NCI-H2029 treated with DMSO at 0.1 percent for 48 hours (cell line): ENCODE measurements at places on chromosomes 16 and 17.

DNA sequence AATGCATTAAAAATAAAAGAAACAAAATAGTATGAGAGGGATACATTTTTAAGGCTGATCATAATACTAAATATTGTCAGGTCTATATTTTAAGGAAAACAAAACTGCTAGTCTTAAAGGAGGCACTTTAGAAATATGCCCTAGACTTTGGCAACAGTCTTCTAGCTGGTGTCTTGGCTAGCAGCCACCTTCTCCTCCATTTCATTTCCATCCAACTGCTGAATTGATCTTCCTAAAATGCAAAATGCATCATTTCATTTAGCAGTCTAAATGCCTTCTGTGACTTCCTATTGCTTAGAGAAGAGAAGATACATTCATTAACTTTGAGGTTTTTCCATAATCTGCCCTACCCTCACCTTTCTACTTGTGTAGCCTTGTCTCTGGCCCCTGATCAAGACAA is 1404.1 kb downstream of the CDH11 start:
- DNase-seq, result no peak

DNA sequence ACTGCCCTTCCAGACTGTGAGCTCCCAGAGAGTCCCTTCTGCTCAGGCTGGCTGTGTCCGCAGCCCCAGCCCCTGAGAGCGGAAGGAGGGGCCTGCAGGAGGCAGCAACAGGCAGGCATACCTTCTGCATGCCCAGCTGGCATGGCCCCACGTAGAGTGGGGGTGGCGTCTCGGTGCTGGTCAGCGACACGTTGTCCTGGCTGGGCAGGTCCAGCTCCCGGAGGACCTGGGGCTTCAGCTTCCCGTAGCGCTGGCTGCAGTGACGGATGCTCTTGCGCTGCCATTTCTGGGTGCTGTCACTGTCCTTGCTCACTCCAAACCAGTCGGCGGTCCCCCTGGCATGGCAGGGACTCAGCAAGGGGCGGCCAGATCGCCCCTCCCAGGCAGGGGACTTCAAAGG is 9.0 kb downstream of the RHBDF1 start:
- no peak for DNase-seq

GRCh38 chr16:10812312-10813098 is 6.1 kb downstream of the TVP23A start:
- no peak for DNase-seq

DNA sequence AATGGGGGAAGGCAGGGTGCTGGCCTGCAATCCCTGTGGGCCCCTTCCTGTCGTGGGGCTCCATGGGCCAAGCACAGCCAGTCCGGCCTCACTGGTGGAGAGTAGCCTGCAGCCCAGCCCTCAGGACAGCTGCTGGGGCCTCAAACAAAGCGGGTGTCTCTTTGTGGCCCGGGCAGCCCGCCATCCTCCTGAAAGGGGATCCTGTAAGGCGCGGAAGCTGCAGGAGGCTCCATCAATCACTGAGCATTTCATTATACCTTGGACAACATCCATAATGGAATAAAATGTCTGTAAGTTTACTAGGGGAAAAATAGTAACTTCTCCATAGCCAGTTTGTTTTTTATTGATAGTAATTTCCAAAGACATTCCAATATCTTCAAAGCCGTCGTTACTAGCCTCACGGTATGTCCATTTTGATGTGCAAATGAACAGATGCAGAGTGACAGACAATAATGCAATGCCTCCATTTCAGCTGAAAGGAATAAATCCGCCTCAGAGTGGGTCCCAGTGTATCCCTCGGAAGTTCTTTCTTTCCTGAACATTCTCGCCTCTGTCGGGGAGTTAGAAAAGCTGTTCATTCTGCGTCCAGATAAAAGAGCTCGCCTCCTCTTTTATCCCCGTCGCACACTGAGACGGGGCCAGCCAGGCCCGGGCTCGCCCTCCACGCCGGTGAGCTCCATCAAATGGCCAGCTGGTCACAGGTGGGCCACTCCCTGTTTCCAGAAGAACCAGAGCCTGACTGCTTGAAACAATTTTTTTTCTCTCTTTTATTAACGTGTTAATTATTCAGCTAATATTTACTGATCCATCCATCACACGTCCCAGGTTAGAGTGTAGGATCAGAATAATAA is 14.4 kb downstream of the WSCD1 start:
- no peak for DNase-seq

- DNase-seq, result no peak
Observed at GRCh38 chr16:70753228-70753627, 47.7 kb downstream of the VAC14 start.

DNA sequence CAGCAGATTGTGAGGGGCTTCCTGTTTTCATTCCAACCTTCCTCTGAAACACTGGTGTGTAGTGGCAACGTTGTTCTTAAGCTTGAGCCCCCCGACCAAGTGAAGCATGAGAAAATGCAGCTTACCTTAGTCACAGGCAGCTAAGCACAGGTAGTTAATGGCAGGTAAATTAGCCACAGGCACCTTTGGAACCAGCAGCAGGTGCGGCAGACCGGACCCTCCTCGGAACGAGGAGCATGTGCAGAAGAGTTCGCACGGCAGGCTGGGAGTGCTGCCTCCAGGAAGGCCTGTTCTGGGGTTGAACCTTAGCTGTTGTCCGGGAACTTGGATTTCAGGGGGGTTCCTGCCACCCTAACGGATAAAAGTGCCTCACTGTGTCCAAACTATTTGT is 7.2 kb upstream of the IRF8 start:
- no peak for DNase-seq

DNA sequence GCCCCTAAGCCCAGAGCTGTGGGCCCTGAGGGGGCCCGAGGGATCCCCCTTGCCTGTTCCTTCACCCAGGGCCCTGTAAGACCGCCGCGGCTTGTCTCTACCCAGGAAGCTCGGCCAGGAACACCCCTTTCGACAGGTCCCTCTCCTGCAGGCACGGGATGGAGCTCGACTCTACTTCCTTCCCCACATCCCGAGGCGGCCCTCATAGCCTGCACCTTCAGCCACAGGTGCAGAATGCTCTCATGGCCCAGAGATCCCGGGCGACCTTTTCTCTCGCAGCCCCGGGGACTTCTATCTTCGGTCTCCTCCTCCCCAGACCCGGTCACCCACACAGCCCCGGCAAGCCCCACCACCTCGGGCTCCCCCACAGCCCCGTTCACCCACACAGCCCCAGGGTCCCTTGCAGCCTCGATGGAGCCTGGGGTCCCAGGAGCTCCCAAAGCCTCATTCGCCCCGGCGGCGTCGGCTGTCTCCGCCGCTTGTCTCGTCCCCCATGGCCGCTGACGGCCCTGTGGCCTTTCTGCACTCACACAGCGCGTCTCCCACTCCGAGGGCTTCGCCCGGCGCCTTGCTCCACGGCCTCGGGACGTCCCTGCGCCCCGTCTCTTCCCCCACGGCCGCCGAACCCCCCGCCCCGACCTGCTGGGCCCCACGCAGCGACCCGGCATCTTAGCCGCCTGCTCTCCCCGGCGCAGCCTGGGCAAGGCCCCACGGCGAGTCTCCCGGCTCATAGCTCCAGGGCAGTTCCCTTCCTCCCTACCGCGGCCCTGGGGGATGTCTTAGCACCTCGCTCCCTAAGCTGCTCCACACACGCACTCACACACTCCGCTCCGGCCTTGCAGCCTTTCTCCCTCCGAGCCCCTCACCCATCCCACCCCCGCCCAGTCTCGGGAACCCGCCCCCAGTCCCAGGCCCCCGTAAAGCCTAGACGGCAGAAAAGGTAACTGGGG is 650 bp downstream of the KIAA0753 start:
- no peak for DNase-seq

DNA sequence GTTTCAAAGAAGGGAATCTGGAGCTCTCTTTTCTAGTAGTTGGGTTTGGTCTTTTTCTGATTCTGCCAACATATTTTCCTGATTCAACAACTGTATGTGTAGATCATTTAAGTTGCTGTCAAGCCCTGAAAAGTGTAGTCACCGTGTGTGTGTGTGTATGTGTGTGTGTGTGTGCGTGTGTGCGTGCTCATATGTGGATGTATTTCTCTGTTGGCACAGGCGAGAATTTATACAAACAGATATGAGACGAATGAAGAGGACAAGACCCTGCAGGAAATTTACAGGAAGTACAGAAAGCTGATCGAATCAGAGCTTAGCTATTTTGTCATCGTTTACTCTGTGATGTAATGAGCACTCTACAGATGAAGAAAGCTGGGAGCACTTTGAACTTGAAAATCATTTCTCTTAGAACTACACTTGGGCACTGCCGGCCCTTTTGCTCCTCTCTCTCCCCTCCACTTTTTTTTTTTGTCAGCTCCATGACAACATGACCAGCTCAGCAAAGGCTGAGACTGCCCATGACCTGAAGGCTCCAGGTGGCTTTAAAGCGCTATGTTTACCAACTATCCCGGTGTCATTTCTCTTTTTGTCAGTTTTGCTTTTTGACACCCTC is 11.2 kb downstream of the FBXO39 start:
- no peak for DNase-seq

GRCh38 chr16:84318091-84318975 is 23.7 kb downstream of the WFDC1 start:
- DNase-seq, result no peak

DNA sequence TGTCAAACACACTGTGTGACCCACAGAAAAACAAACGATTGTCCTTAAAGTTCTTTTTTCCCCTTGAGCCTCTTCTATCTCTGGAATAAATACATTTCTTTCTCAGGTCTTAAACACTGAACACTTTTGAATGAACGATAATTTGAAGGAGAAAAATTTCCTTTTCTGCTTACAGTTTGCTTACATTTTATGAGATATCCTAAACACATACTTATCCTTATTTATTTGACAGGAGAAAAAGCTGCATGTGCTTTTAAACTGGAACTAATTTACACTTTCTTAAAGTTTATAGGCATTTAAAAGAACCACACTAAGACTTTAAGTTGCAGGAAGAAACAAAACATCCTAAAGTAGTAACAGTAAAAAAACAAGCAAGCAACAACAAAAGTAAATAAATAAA is 4.7 kb upstream of the IGF2BP1 start:
- no peak for DNase-seq

GRCh38 chr16:65117811-65118448 is 3.9 kb downstream of the CDH11 start:
- DNase-seq, result peak; percentile 27

DNA sequence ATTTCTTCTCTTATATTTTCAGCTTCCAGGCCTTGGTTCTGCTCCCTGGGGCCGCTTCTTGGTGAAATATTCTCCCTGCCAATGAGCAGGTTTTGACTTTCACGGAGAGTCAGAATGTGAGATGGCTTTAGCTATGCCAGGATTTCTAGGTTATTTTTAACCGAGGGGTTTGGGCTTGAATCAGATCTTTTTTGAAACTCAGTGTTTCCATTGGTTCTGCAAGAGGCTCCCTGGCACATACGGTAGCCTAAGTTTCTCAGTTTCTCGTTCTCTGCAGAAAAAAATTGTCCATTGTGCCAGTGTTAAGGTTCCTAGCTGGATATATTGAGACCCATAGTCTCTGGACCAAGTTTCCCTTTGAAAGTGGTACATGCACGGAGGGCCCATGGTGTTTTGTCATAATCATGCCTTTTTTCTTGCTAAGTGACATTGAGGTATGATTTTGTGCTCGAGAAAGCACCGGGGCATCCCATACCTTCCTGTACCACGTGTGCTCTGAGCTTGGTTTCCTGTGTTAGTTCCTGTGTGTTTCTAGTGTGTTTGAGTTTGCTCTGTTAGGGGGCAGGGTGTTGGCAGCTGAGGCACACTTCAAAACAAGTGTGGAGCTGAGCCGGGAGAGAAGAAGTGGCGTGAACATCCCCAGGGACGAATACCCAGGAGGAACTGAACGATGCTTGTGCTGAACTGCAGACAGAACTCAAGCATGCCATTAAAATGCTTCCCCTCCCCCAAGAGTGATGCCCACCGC is 127.2 kb downstream of the HS3ST3B1 start:
- no peak for DNase-seq

- no peak for DNase-seq
Observed at GRCh38 chr17:42203354-42203753, 9.1 kb upstream of the GHDC start.

GRCh38 chr17:82690786-82691489 is 7.6 kb downstream of the RAB40B start:
- DNase-seq, result no peak

- DNase-seq, result no peak
Observed at GRCh38 chr17:71628306-71628705, 492.5 kb upstream of the SOX9 start.

DNA sequence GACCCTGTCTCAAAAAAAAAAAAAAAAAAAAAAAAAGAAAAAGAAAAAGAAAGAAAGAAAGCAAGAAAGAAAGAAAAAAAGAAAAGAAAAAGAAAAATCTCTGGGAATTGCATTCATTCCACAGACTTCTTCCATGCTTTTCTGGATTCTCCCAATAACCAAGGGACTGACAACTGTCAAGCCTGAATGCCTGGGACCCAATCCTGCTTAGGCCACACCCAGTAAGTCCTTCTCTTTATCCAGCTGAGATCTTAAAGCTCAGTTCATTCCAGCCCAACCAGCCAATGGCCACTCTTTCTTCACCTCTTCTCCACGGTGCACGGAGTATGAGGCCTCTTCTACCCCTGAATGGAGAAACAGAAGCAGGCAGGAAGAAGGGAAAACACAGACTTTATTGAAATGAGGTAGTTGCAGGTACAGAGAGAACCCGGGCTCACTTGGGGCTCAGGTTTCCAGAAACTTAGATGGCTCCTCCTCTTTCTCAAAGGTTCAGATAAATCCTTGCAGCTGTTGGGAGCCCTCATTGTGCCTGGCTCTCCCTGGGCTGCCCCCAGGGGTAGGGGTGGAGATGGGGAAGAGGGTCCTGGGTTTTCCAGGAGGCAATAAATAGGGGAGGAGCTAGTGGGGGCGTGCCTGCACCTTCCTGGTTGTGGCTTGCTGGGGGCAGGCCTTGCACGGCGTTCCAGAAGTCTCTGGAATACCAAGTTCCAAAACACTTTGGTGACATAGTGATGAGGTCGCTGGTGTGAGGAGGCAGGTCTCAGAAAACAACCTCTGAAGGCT is 2.5 kb downstream of the HOXB1 start:
- no peak for DNase-seq

- DNase-seq, result no peak
Observed at GRCh38 chr17:545156-545555, 169.5 kb downstream of the VPS53 start.

- no peak for DNase-seq
Observed at GRCh38 chr16:15961060-15961511, 11.7 kb downstream of the ABCC1 start.
